ENCODE measurements at places on chromosomes 11 and 22. TPM values are rescaled to one million over a fixed set of nuclear protein-coding genes. Genes with fewer than 3 reads are reported as not detected.

The ENDOD1 gene
- 7.2 TPM for total RNA-seq

The INPP5J gene
- total RNA-seq: 10.8 TPM

The SH3BP1 gene
- total RNA-seq: 31.9 TPM

The MMP1 gene
- not detected for total RNA-seq

The DEPDC7 gene
- 4.7 TPM for total RNA-seq

The OLFML1 gene
- total RNA-seq: 45.3 TPM

The OR4D5 gene
- total RNA-seq: not detected

The NCAM1 gene
- total RNA-seq: 141 TPM

The GSTT2 gene
- 0.29 TPM for total RNA-seq

The GGT5 gene
- 2.9 TPM for total RNA-seq

The ELMOD1 gene
- 0.73 TPM for total RNA-seq

The C11orf42 gene
- total RNA-seq: not detected

The SELENOM gene
- total RNA-seq: 40.9 TPM

The OR2AG2 gene
- total RNA-seq: 0.11 TPM

The DCDC1 gene
- total RNA-seq: 1.2 TPM

The OOSP4B gene
- not detected for total RNA-seq

The PARVB gene
- total RNA-seq: 21.7 TPM

The SIDT2 gene
- total RNA-seq: 41.7 TPM

The OR4A16 gene
- not detected for total RNA-seq

The OR52D1 gene
- total RNA-seq: not detected

The TMEM132A gene
- total RNA-seq: 193 TPM

The NCF4 gene
- not detected for total RNA-seq

The PKNOX2 gene
- 23.1 TPM for total RNA-seq

The SPON1 gene
- 30.9 TPM for total RNA-seq

The PRR5 gene
- total RNA-seq: 65.3 TPM

The ZNF280B gene
- 6.9 TPM for total RNA-seq

The PIK3IP1 gene
- total RNA-seq: 17.4 TPM

The MUC6 gene
- total RNA-seq: not detected

The LARGE1 gene
- total RNA-seq: 35.7 TPM

The GLB1L3 gene
- not detected for total RNA-seq

The NAA40 gene
- total RNA-seq: 50.7 TPM

The TIRAP gene
- 10.2 TPM for total RNA-seq

The CARNS1 gene
- 24.6 TPM for total RNA-seq

The CD6 gene
- not detected for total RNA-seq

The TMPRSS6 gene
- not detected for total RNA-seq

The FXYD6 gene
- total RNA-seq: 114 TPM

The GVQW3 gene
- 11.2 TPM for total RNA-seq

The PTPRCAP gene
- total RNA-seq: 1.8 TPM

The RAG1 gene
- 1.9 TPM for total RNA-seq

The OSM gene
- total RNA-seq: not detected

The XRCC6 gene
- 221 TPM for total RNA-seq

The MYO18B gene
- total RNA-seq: 0.04 TPM

The CERK gene
- 50.7 TPM for total RNA-seq

The PAX6 gene
- not detected for total RNA-seq

The OR51B5 gene
- 1.1 TPM for total RNA-seq

The OVOL1 gene
- total RNA-seq: 3.9 TPM

The SLC5A1 gene
- not detected for total RNA-seq

The ISX gene
- total RNA-seq: 2.6 TPM

The MYBPC3 gene
- total RNA-seq: not detected

The CDC42BPG gene
- total RNA-seq: 24.6 TPM

The ENTHD1 gene
- total RNA-seq: not detected

The P2RY6 gene
- 0.51 TPM for total RNA-seq

The CCDC116 gene
- total RNA-seq: 1.3 TPM

The DENND5A gene
- 85.5 TPM for total RNA-seq

The LRRC56 gene
- 3.0 TPM for total RNA-seq

The SCN4B gene
- total RNA-seq: 1.9 TPM

The OR51I1 gene
- total RNA-seq: 0.93 TPM

The OR6T1 gene
- total RNA-seq: not detected

The INS gene
- total RNA-seq: not detected

Data from mesothelial cell of epicardium (in vitro differentiated cells).